Activated T-helper 17 cell treated with anti-CD3 and anti-CD28 coated beads, Interleukin-2, amount 50 U/mL, for 72 hours (primary cell): ENCODE measurements at places on chromosomes 12 and 14.

- ATAC-seq, result no peak
These were observed 8.1 kb downstream of the LGALS3 start for GRCh38 chr14:55136885-55137786.

DNA sequence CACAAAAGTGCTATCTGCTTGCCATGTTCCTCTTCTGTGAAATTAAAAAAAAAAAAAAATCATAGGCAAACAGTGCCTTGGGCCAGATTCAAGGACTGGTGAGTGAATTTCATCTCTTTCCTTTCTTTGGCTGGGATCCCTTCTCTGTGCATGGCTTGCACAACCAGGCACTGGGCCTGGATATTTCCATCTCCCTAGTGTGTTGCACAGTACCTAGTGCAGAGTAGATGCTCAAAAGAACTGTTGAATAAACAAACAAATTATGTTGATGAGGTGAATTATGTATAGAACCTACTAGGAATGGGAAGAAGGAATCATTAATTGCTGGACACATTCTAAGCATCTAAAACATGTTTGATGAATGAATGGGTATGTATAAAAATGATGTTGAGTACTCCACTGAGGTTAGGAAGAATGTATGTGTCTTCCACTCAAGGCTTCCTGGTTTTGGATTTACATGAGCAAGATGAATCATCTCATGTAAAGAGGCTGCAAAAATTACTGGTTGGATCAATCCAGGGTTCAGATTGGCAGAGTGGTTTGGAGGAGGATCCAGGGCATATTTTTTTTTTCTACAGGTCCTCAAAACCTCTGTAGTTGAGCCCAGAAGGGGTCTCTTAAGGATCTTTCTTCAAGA is 93.2 kb downstream of the EMP1 start:
- no peak for ATAC-seq

GRCh38 chr12:116955382-116956021 is 44.8 kb downstream of the FBXW8 start:
- no peak for ATAC-seq

- ATAC-seq, result no peak
These were observed 38.4 kb downstream of the PPM1A start for GRCh38 chr14:60287452-60287851.

GRCh38 chr12:15600223-15600935 is 188.8 kb downstream of the EPS8 start:
- ATAC-seq, result no peak

DNA sequence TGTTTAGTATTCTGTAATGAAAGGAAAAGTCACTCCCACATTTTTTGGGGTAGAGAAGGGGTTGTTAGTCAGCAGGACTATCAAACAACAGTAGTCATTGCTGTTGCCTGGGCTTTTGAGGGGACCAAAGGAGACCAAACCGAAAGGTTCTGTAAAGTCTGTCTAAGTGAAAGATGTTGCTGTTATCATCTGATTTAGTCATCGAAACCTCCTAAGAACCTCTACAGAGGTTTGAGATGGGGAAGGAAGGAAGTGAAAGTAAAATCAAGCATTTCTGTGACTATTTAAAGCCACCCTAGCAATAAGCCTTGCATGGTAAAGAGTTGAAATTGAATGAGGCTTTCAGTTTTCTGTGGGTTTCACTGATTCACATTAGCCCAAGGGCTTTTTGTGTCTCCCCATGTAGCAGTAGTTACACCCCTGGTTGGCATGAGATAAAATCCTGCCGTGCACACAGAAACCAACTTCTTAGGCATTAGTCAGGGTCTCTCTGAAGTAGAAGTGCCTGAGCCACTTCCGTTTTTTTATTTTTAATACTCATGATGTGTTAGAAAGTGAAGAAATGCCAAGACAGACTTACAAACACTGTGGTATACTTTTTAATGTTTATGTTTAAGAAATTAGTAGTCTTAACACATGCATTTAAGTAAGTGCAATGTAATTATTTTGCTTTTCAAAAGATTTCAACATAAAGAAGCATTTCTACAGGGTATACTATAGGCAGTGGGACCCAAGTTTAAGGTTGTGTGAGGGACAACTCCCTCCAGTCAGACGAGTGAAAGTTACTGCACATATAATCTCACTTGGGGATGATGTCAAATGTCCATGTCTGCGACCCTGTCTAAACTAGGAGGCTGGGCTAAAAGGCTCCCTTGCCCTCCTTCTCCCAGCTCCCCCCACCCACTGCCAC is 50.4 kb downstream of the DYRK2 start:
- peak; percentile 87 for ATAC-seq
